Urinary bladder (tissue), 4 donors: ENCODE measurements at places on chromosomes 1 and 21. TPM values are rescaled to one million over a fixed set of nuclear protein-coding genes. Genes with fewer than 3 reads are reported as not detected.

Gene ABCA4
- polyA plus RNA-seq, result 0.37 TPM

Gene KCNJ6
- polyA plus RNA-seq, result 0.03 TPM

Gene CR1
- 1.7 TPM for polyA plus RNA-seq

Gene TUFT1
- polyA plus RNA-seq, result 8.5 TPM

Gene FCRL2
- polyA plus RNA-seq, result 0.03 TPM

Gene AMY2A
- not detected for polyA plus RNA-seq

Gene ANXA9
- 0.95 TPM for polyA plus RNA-seq

Gene RASAL2
- polyA plus RNA-seq, result 8.8 TPM

Gene GJC2
- 5.4 TPM for polyA plus RNA-seq

Gene NUAK2
- 0.82 TPM for polyA plus RNA-seq

Gene AVPR1B
- not detected for polyA plus RNA-seq

Gene CELA3A
- 2.0 TPM for polyA plus RNA-seq

Gene PAX7
- polyA plus RNA-seq, result not detected

Gene KCNQ4
- polyA plus RNA-seq, result 13.1 TPM

Gene CFAP74
- polyA plus RNA-seq, result 0.23 TPM

Gene CELA2B
- not detected for polyA plus RNA-seq

Gene TNFAIP8L2
- 5.4 TPM for polyA plus RNA-seq

Gene LINGO4
- polyA plus RNA-seq, result 0.19 TPM

Gene PCAT6
- 2.5 TPM for polyA plus RNA-seq

Gene EPHB2
- 2.6 TPM for polyA plus RNA-seq

Gene S100A13
- 193 TPM for polyA plus RNA-seq

Gene AMPD2
- polyA plus RNA-seq, result 29.2 TPM

Gene PTCH2
- polyA plus RNA-seq, result 2.2 TPM

Gene KCNA10
- polyA plus RNA-seq, result not detected

Gene CCDC181
- 0.24 TPM for polyA plus RNA-seq

Gene KIF17
- polyA plus RNA-seq, result 3.2 TPM

Gene ANKRD65
- 17.7 TPM for polyA plus RNA-seq

Gene PKP1
- 2.5 TPM for polyA plus RNA-seq

Gene MAEL
- 0.18 TPM for polyA plus RNA-seq

Gene ZMYND12
- polyA plus RNA-seq, result 0.75 TPM

Gene HCRTR1
- 0.09 TPM for polyA plus RNA-seq

Gene CD84
- polyA plus RNA-seq, result 1.4 TPM

Gene ADAMTS1
- 299 TPM for polyA plus RNA-seq
